ENCODE measurements at places on chromosomes 5 and 9.

- DNase-seq: no peak
Measured at GRCh38 chr5:82327941-82328340, 49.8 kb upstream of the RPS23 start.

- DNase-seq: no peak
Measured at GRCh38 chr5:169009123-169009522, 291.8 kb downstream of the SLIT3 start.

DNA sequence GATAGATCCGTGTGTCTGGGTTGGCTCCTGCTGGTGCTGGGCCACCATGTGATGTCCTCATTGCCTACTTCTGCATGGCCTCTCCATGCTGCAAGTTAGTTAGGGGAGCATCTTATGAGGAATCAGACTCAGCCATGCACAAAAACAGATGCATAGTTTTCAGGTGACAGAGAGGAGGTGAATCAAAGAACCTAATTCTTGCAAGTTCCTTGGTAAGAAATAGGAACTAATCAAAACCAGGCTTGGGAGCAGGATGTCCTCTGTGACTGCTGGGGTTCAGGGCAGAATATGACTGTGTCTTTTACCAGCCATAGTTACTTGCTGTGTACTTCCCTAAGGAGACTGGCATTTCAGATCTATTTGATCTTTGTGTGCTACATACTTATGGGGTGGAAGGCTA, 61.6 kb downstream of the C9orf152 start:
- no peak for DNase-seq

DNA sequence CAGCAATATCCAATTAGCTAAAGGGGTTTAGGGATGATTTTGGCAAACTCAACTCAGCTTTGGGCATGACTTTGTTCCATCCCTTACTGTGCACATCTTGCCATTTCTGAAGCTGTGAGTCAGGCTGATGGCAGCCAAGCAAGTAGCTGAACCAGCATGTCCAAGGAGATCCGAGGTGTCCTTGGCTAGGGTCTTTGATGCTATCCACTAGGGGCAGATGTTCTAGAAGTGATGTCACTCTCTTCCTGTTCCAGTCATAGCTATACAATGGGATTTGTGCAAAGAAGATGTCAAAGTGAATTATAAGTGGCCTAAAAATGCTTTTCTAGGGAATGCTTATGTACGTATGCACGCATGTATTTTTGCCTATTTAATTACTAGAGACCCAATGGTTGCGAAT, 160.8 kb upstream of the PAPPA start:
- DNase-seq: no peak

- DNase-seq: no peak
Measured at GRCh38 chr5:30197662-30198061, 995.8 kb upstream of the CDH6 start.

DNA sequence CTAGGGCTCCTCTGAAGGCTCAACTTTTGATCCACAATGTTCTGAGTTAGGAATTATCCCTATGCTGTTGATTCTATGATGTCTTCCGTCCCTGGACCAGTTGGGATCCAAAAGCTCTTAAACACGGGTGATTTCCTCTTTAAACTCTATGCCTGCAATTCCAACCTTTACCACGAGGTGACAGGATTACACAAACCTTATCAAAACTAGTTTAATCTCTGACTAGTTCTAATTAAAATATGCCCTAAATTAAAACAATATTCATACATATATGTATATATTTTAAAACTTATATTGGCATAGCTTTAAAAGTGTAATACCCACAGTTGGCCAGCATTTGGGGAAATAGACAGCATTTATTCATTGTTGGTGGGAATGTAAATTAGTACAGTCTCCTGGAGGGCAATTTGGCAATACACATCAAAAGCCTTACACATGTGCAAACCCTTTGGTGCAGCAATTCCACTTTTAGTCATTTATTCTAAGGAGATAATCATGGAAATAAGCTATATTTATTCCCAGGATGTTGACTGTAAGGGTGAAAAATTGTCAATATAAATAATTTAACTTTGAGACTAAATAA, 51.6 kb upstream of the PHYKPL start:
- no peak for DNase-seq

GRCh38 chr5:39231705-39232525, 12.6 kb upstream of the FYB1 start:
- DNase-seq: no peak

DNA sequence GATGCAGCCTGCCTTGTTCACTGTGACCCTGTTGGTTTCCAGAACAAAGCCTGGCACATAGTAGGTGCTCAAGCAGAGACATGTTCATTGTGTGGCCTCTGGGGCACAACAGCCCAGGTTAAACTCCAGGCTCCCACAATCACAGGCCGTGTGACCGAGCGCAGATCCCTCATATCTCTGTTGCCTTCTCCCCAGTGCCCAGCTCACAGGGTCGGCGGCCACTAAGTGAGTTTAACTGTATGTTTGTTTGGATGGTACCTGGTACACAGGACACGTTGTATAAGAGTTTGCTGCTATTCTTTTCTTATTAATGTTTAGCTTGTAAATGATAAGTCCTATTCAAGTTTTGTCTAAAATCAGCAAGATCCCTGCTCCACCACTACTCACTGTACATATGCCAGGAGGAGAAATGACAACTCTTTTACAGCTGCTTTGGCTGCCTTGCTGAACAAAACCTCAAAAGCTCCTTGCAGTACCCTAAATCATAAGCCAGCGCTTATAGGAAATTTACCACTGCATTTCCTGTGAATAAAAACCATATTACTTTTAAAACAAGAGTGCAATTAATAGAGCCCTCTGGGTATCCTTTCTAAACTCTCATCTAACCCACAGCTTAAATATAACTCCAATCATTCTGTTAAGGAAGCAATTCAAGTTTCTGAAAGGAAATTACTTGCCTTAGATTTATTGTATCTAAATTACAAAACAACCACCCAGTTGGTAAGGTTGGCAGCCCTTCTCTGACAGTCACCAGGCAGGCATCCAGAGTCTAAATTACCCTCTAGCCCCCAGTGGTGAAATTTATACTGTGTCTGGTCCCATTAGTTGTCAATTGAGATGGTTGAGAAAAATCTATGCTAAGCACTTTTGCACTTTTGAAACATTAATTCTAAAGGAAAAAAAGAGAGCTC, 379.4 kb downstream of the SEMA5A start:
- no peak for DNase-seq

- no peak for DNase-seq
Measured at GRCh38 chr5:96648593-96648992, 13.6 kb upstream of the CAST start.

DNA sequence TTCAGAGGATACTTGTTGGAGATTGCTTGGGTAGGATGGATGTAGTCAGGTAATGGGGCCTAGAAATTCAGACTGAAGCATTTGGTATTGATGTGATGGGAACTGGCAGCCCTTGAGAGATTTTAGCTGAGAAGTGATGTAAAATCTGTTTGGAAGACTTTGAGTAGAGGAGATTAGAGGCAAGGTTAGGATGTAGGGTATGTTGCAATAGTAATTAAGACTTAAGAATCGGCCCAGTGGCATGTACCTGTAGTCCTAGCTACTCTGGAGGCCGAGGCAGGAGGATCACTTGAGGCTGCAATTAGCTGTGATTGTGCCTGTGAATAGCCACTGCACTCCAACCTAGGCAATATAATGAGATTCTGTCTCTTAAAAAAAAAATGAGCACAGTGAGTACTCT, 6.7 kb downstream of the NSD1 start:
- no peak for DNase-seq

GRCh38 chr5:128243958-128244582, 160.5 kb downstream of the SLC12A2 start:
- no peak for DNase-seq

DNA sequence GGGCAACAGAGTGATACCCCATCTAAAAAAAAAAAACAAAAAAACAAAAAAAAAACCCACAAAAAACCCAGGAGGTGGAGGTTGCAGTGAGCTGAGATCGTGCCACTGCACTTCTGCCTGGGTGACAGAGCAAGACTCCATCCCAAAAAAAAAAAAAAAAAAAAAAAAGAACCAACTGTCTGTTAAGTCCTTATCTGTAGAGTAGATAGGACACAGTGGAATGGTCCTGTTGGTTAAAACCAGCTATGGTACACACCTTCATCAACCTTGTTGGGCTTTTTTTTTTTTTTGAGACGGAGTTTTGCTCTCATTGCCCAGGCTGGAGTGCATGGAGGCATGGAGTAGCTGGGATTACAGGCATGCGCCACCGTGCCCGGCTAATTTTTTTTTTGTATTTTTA, 12.2 kb downstream of the SLC25A25 start:
- DNase-seq: no peak

- no peak for DNase-seq
Measured at GRCh38 chr9:35972093-35972492, 14.1 kb upstream of the OR2S2 start.

GRCh38 chr5:164860896-164861295, 1355.5 kb downstream of the MAT2B start:
- DNase-seq: no peak

DNA sequence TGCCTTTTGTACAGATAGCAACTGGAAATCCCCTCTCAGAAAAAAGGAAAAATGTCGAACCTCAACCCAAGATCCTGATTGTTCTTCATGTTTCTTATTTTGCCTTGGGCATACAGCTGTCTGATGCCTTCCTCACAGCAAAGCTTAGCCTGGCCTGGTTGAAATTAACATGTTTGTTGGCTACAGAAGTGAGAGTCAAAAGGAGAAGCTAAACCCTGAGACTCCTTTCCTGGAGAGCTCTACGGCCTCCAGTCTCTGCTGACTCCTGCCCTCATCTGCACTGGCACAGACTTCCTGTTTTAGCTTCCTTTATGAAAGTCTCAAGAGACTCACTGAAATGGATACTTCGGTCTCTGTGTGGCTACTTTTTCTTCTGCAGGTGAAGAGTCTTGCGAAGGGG, 186.7 kb downstream of the PARP8 start:
- DNase-seq: no peak

DNA sequence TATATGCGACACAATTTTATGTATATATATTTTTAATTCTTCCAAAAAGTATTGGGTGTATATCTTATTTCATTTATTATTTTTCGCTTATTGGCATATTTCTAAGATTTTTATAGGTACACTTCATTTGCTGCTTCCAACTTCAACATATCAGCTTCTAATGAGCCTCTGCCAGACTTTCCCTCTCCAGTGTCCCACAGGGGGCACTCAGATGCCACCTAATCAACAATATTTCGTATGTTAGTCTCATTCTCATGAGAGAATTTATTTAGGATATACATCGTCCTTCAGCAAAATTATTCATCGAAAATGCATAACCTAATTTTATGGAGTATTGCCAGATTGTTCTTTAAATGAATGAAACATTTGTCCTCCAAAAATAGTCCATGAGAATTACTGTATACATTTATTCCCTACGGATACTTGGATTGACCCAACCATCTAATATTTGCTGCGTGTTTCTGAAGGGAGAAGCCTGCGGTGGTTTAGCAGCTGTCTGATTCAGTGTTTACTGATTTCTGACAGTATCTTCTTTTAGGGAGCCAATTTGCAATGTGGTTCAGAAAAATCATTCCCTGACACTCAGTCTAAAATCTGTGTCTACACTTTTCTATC, 100.6 kb upstream of the SELENOP start:
- peak; percentile 48 for DNase-seq

DNA sequence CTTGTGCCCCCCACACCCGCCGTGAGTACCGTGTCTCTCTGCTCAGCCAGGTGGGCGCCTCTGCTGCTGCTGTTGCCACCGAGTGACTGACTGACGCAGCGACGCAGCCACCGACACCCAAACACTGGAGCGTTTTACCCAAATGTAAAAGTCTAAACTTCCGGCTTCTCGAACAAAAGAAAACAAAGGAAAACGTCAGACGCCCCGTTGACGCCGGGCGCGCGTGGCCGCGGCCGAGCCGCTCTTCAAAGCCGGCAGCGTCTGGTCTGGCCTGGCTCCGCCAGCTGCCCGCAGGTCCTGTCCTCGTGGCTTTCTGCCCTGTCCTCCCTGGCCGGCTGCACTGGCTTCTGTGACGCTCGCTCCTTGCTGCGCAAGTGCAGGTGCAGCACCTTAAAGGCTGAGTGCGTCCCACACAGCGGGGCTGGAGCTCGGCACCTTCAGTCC, 41.4 kb upstream of the CLPTM1L start:
- DNase-seq: peak; percentile 82

GRCh38 chr5:177958696-177959095, 37.3 kb downstream of the PROP1 start:
- DNase-seq: no peak
